ENCODE measurements at places on chromosomes 16 and 17.

DNA sequence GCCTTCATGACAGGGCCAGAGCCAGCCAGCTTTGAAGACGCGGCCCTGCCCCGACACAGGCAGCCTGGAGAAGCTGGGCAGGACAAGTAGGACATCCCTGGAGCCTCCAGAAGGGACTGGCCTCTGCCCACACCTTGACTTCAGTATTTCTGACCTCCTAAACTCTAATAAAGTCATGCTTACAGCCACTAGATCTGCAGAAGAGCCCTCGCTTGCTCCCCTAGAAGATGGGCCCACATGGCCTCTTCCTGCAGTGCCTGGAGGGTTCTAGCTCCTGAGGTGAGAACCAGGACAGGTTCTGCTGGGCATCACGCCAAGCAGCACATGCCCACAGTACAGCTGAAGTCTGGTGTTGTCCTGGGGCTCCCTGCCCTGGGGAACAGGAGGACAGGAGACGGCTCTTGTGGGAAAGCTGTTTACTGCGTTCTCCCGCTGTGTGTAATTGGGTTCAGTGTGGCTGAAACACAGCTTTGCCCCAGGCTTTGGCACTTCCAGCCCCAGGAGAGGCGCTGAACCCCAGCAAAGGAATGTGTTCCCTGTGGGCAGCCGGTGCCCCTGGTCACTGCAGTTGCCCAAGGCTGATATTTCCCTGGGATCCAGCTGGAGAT is 2.6 kb downstream of the APRT start:
- DNase-seq: no peak

- no peak for DNase-seq
These were observed 60.2 kb downstream of the SMPD3 start for GRCh38 chr16:68388124-68388523.

DNA sequence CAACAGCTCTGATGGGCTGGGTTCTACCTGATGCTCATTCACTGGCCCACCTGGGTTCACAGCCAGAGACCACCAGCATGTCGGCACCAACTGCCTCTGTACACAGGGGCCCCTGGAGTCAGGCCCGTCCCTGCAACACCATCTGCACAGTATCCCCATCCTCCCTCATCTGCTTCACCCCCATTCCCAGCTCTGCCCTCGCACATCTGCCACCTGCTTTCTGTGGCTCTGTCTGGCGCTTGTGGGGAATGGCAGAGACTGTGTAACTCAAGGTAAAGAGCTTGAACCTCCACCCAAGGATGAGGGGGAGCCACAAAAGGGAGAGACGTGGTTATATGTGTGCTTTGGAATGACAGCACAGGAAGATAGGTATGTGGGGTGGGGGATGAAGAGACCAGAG is 27.2 kb downstream of the SMPD3 start:
- DNase-seq: no peak

GRCh38 chr16:25713785-25714570 is 22.2 kb downstream of the HS3ST4 start:
- no peak for DNase-seq

- no peak for DNase-seq
These were observed 223.9 kb upstream of the HS3ST3A1 start for GRCh38 chr17:13825526-13826040.

DNA sequence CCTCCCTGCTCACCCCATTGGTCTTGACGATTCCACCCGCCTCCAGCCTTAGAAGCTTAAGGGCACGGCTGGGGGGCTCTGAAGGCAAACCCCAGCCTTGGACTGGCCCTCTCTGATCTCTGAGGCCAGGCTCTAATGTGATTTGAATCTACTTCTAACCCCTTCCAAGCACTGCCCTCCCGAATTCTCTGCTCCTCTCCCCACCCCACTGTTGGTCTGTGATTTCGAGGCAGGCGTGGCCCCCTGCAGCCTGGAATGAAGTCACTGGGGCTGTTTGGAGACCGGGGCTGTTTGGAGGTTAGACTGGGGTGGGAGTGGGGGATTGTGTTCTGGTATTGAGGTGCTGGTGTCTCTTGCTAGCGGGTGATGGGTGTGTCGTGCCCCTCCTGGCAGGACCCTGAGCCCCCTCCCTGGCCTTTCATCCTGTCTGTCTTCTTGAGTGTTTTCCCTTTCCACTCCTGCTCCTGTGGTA is 2.2 kb downstream of the GRB7 start:
- no peak for DNase-seq

Measured in stimulated activated naive B cell treated with anti-CD40 and anti-IgM and Interleukin-4, amounts not matched to agents 10 μg/mL and 1 μg/mL and 100 μg/mL, for 72 hours (primary cell).